ENCODE measurements at places on chromosomes 7 and 10.

DNA sequence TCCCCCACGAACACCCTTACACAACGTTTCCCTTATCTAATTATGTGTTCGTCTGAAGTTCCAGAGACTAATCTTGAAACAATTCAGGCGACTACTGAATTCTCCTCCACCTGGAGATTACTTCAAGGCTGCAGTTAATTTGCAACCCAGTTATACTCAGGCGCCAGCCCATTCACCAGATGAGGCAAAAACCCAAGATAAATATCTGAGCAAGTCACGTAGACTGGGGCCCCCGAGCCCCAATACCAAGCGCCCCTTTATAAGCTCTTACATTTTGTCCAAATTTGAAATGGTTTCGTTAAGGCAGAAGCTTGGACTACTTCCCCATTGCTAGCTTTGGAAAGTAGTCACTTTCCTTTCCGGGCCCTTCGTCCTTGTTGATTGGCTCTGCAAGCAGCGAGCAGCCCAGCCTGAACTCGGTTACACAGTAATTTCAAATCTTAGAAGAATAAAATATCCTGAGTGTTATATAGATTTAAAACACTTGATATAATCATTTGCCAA is 1.2 kb downstream of the TPK1 start:
- DNase-seq, result no peak

DNA sequence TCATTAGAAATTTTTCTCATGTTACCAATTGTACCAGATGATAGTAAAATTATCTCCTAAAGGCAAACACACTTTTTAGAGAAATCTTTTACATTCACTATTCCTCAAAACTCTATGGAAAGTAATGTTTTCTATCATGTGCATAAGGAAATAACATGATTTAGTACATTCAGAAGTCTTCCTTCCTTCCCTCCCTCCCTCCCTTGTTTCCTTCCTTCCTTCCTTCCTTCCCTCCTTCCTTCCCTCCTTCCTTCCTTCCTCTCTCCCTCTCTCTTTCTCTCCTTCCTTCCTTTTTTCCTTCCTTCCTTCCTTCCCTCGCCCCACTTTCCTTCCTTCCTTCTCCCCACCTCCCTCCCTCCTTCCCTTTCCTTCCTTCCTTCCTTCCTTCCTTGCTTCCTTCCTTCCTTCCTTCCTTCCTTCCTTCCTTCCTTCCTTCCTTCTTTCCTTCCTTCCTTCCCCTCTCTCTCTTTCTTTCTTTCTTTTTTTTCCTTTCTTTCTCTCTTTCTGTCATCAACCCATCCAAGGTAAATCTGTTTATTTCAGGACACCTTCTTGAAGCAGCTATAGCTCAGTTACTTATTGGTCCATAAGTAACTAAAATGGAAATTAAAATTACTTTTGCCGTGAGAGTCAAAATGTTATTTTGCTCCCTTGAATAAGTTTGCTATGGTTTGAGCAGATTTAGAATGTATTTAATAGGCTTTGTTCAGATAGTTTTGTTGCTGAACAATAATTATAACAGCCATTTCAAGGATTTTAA is 197.9 kb downstream of the PLXDC2 start:
- DNase-seq, result no peak

DNA sequence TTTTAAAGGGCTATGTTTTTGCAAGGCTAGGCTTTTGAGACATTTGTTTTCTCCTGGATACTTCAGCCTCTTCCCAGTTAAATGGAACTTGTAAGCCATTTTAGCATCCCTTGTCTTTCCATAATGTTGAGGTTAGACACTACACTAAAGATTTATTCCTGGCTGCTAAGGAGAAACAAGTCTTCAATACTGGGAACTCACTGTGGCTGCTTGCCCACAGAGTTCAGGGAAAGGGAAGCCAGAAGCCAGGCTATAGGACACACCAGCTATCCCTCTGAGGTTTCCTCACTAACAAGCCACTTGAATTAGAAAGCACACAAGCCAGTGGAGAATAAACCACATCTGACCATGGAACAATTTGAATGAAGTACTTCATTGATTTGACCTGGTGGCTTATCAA is 421.7 kb upstream of the CHRM2 start:
- DNase-seq, result no peak

DNA sequence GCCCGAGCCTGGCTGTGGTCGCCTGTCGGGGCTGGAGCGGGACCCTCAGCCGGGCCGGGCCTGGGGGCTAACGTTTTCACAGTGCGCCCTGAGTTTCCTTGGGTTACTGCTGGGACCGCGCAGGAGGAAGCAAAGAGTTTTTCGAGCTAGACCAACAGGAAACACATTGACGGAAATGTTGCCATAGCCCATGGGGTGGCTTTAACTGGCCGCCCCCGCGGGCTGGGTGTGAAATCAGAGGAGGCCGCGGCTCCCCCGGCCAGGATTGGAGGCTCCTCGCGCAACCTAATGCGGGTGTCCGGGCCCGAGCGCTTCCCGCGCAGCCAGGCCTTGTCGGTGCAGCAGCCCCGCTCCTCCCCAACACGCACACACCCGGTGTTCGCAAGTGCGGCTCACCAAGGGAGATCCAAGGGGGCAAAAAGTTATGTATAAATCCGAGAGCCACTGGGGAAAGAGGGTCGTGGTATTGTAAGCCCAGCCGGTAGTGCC is 1.9 kb downstream of the HHEX start:
- peak; percentile 72 for DNase-seq

DNA sequence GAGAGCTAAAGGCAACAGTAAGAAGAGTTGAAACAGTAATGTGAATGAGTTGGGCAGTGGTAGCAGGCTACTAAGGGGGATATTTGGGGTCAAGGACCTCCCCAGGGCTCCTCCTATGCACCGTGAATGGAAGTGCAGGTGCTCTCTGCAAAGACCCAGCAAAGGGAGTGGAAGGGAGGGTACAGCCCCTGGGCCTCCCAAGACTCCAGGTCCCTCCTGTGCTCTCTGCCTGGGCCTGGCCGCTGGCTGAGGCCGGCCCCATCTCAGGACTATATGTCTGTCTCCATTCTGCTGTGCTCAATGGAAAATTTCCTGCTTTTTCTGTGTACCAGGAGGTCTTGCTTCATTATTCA is 372.1 kb upstream of the MKI67 start:
- DNase-seq, result no peak

DNA sequence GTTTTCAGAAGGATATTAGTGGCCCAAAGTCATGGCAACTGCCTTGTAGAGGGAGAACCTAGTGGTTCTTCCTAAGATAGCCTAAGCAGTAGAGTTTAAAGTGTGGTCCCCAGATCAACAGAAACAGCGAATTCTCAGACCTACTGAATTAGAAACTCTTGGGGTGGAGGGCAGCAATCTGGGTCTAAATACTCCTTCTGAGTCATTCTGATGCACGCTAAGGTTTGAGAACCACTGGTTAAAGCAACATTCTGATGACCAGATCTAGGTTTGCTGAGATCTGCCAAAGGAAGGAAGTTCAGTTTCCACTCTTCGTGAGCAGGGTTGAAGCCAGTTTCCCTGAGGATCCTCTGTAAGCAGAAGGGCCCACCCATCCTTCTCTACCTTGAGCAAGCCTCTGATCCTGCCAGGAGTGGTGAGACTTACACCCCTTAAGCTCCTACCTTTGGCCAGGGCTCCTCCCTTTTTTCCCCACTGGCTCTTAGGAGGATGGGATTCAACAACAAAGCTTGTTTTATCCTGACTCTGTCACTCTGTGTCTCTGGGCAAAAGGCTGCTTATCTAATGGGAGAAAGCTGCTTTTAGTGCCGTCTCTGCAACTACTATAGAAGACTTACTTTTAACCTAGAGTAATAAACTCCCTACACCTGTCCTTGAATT is 26.8 kb upstream of the TRUB1 start:
- no peak for DNase-seq

DNA sequence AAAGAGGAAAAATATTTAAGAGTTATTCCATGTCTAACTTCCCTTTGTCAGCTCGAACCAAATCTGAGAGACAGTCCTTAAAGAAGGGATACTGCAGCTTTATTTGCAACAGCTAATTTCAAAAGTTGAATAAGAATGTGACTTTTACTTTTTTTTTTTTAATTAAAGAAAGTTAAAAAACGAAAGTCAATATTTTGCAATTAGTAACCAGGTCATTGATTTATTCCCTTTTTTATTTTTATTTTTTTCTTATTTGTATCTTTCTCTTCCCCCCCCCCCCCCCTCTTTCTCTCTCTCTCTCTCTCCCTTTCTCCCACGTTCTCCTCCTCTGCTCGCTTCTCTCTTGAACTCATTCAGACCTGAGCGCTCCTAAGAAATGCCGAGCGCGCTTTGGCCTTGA is 209.5 kb downstream of the TCF7L2 start:
- DNase-seq, result no peak

GRCh38 chr7:3606436-3606835 is 305.4 kb downstream of the SDK1 start:
- no peak for DNase-seq

DNA sequence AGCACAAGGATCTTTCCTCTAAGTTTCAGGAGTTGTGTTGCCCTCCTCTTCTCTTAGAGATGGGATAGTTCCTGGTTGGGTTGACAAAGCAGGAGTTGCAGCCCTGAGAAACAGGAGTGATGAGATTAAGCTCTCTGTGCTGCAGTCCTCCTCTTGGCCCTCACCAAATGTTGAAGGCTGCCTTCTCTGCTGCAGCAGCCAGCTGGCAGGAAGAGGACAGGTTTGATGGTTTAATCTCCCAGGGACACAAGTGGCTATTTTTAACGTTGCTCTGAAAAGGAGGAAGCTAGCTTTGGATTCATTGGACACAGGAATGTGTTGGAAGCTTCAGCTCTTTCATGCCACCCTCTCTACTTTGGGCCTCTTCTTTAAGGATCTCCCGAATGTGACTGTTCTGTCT is 9.4 kb downstream of the STRIP2 start:
- no peak for DNase-seq

- DNase-seq, result no peak
Observed at GRCh38 chr10:79137826-79138225, 69.1 kb downstream of the ZMIZ1 start.

All from ecto neural progenitor cell (in vitro differentiated cells).